ENCODE measurements at places on chromosomes 1 and 21. TPM values are rescaled to one million over a fixed set of nuclear protein-coding genes. Genes with fewer than 3 reads are reported as not detected.

CD101 gene
- total RNA-seq = 1.2 TPM

CHML gene
- 27.2 TPM for total RNA-seq

NPR1 gene
- total RNA-seq = 0.26 TPM

CRB1 gene
- total RNA-seq = not detected

OR14K1 gene
- not detected for total RNA-seq

NKAIN1 gene
- total RNA-seq = not detected

C4BPB gene
- total RNA-seq = 0.27 TPM

AMY2A gene
- not detected for total RNA-seq

KRTAP19-6 gene
- total RNA-seq = not detected

ASAP3 gene
- 0.90 TPM for total RNA-seq

C1orf115 gene
- total RNA-seq = 0.27 TPM

TLCD4 gene
- total RNA-seq = 0.03 TPM

ANGPTL3 gene
- total RNA-seq = not detected

RAD54L gene
- 24.5 TPM for total RNA-seq

Data from activated T-cell treated with anti-CD3 and anti-CD28 coated beads, Interleukin-2, amount 50 U/mL, for 4 hours (primary cell).